ENCODE measurements at places on chromosomes 16 and 17.

- no peak for DNase-seq
Measured at GRCh38 chr17:51662204-51663056, 402.1 kb downstream of the UTP18 start.

DNA sequence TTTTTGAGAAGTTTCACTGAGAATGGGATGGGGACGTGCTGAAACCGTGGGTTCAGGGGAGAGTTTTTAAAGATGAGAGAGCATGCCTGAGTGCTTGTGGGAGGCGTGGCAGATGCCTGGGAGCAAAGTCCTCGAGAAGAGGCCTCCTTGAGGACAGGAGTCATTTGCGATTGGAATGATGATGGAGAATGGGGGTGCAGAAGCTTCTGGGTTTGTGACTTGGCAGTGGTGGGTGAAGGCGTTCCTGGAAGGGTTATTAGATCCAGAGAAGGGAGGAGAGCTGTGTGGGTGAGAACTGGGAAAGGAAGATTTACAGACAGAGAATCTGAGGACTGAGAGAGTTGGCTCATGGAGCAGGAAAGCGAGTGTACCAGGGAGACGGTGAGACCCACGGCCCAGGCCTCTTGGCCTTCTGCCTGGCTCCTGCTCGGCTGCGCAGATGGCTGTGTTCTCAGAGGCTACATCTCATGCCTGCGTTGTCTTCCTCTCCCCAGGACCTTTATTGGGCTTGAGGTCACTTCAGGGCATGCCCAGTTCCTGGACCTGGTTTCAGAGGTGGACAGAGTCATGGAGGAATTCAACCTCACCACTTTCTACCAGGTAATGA is 8.6 kb upstream of the MMP15 start:
- DNase-seq, result peak; percentile 42

DNA sequence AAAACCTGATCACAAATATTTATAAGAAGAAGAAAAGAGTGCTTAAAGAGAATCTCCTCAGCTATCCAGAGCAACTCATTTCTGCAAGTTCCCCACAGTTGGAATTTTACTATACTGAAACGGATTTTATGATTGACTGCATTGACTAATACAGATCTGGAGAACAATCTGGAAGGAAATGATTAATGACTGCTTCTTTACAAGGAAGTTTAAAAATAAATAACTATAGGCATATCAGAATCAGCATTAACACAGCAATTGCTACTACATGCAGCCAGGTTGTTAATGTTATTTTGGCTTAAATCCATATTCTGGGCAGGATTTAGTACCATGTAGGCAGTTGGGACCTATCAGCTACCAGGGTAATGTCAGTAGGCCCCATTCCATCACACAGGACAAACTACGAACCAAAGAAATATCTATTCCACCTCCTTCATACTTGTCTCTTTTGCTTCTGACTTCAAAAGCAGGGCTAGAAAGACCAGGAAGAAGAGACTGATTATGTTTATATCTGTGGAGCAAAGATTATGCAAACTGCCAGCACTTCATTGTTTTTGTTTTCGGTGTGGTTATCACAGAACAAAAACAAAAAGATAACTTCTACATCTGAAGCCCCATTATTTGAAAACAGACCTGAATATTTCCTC is 3.9 kb downstream of the SKAP1 start:
- DNase-seq, result no peak

GRCh38 chr16:50469121-50469743 is 79.0 kb upstream of the NKD1 start:
- no peak for DNase-seq

DNA sequence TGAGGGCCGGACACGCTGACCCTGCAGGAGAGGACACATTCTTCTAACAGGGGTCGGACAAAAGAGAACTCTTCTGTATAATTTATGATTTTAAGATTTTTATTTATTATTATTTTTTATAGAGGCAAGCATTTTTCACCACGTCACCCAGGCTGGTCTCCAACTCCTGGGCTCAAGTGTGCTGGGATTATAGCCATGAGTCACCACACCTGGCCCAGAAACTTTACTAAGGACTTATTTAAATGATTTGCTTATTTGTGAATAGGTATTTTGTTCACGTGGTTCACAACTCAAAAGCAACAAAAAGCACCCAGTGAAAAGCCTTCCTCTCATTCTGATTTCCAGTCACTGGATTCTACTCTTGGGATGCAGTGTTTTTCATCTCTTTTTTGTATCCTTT is 2.3 kb upstream of the SERPINF1 start:
- no peak for DNase-seq

- DNase-seq, result no peak
Measured at GRCh38 chr17:15285466-15285865, 20.3 kb upstream of the PMP22 start.

DNA sequence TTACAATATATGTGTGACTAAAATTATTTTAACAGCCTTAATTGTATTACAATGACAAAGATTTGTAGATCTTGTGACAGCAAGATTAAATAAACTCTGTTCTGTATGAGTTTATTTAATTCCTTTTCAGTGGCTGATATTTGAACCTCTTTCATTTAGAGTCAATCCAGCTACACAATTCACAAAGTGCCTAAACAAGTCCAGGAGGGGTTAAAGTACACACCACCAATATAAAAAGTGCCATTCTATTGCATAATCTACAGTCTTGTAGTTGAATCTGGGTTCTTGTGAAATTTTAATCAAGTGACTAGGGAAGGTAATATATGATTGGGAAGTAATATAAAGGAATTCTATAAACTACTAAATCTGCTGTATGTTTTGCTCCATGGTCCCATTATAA is 3.9 kb upstream of the NFAT5 start:
- DNase-seq, result no peak

DNA sequence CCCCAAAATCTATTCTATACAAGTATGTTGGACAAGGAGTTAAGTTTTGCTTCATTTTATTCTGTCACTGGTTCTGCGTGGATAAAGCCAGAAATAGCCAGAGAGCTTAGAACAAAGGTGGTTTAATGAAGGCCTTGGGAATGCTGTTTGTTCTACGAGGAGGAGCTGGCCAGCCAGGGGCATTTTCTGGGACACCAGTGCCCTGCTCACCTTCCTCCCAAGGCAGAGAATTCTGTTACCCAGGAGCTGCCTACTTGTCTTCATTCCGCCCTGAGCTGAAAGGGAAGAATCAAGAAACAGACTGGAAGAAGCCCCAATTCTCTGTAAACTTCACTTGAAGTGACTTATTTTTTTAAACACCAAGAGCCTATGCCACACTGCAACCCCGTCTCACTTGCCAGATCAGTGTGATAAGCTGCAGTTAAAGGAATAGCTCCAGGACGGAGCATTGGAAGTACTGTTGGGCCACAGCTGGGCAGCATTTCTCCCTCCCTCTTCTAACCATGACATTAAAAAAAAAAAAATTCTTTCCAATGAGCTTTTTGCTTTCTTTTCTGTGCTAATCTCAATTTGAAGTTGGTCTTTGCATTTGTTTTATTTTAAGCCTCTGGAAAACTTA is 149.8 kb upstream of the DYNLRB2 start:
- no peak for DNase-seq

DNA sequence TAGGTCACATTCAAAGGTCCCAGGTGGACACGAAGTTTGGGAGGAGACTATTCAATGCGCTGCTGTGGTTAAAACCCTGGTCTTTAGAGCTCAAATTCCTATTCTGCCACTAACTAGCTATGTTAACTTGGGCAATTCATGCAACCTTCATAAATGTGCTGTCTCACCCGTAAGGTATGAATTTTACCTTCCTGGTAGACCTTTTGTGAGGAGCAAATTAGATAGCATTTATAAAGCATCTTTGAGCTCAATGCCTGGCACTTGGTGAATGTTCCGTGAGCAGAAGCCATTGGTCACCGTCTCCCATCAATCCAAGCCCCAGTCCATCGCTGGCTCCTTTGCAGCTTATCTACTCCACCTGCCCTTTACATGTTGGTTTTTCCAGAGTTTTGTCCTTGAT is 16.6 kb downstream of the CHD9NB start:
- no peak for DNase-seq

DNA sequence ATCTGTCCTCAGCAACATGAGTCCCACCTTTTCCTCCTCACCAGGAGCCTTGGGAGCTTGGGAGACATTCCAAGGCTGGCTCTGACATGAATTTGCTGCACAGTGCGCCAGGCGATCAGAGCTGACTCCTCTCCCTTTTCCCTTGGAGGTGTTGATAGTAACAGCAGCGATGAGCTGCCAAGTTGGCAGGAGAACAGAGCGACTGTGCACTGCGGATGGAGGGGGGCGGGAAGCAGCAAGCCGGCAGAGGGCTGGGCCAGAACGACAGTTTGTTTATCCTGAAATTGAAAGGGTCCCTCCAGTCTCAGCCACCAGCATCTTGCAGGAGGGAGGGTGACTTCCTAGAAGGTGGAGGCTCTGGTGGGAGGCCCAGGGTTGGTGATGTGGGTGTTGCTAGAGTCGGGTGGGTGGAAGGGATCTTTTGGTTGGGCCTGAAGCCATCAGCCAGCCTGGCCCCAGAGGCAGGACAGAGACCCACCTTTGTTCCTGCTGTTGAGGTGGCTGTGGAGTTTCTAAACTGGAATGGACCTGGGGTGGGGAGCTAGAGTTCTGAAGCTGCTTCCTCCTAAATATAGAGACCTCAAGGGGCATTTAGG is 22.5 kb upstream of the DYNLL2 start:
- DNase-seq, result peak; percentile 42

DNA sequence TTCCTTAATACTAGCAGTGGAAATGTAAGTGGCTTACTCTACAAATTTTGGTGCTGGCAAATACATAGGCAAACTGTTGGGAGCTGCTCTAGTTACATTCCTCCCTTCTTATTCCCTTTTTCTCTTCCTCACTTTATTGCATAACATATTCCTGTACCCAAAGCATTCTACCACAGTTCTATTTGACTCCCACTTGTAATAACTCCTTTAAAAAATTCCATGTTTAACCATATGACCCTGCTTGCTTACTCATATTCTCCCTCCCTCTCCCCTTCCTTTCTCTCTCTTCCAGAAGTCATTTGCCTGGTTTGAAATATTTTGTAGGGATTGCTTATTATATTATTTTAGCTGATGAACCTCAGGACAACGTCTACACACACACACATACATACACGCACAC is 22.7 kb downstream of the NQO1 start:
- peak; percentile 42 for DNase-seq

DNA sequence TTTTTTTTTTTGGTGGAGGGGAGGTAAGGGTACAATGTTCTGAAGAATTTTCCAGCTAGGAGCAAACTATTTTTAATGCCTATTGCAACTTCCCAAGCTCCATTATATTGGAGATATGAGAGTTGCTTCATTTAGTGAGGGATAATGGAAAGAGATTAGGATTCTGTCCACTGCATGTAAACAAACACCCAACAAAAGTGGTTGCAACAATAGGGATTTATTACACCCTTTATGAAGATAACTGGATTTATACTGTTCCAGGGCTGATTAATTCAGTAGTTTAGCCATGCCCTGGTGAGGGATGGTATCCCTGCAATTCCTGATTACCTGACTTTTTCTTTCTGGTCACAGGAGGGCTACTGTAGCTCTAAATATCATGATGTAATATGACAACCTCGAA is 40.5 kb downstream of the MAP2K6 start:
- DNase-seq, result no peak

DNA sequence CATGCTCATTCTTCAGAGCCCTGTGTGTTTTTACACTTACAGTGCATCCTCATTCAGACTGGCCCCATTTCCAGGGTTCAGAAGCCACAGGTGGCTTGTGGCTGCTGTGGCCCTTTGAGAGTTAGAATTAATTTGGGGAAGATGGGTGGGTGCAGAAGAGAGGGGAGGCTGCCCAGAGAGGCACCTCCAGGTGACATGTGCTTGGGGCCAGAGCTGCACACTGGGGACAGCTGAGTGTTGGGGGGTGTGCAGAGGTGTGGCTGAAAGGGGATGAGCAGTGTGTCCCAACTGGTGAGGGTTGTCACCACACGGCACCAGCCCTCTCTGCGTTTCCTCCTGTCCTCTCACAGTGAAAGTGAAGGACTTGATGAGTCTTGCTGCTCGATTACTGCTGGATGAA is 6.9 kb upstream of the EIF1 start:
- DNase-seq, result no peak

DNA sequence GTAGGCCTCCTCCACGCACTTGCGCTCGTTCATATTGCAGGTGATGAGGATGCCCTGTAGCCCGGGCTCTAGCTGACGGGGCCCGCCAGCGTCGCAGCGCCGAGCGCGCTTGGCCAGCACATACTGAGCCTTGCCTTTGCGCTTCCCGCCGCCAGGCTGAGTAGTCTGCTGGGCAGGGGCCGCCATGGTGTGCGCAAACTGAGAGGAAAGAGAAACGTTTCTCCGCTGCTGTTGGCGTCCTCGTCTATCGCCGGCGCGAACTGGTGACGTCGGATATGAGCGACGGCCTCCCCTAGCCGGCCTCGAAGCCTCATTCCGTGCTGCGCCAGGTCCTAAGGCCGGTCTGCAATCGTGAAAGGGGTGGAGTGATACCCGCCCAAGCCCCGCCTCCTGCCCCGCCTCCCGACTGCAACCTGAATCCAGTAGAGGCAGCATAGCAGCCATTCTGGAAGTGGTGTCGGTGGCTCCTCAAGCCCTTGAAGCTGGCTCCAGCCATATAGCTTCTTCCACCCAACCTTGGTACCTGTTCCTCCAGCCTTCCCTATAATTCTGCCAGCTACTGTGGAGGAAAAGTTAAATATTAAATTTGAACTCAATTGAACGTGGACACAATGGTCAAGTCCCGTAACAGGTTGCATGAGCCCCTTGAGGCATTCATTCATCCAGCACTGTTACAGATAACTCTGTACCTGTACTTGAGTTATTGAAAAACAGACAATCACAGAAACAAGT is at the start of gene THUMPD1:
Gene THUMPD1, minus strand, starts transcription at position 265 of the 732 bp plus-strand sequence. Its CDS starts 79 bp downstream, at position 186.
- DNase-seq, result peak; percentile 98

- DNase-seq, result no peak
Measured at GRCh38 chr17:4636474-4637100, 4.9 kb downstream of the ALOX15 start.

GRCh38 chr16:25699069-25699468 is 7.3 kb downstream of the HS3ST4 start:
- no peak for DNase-seq

DNA sequence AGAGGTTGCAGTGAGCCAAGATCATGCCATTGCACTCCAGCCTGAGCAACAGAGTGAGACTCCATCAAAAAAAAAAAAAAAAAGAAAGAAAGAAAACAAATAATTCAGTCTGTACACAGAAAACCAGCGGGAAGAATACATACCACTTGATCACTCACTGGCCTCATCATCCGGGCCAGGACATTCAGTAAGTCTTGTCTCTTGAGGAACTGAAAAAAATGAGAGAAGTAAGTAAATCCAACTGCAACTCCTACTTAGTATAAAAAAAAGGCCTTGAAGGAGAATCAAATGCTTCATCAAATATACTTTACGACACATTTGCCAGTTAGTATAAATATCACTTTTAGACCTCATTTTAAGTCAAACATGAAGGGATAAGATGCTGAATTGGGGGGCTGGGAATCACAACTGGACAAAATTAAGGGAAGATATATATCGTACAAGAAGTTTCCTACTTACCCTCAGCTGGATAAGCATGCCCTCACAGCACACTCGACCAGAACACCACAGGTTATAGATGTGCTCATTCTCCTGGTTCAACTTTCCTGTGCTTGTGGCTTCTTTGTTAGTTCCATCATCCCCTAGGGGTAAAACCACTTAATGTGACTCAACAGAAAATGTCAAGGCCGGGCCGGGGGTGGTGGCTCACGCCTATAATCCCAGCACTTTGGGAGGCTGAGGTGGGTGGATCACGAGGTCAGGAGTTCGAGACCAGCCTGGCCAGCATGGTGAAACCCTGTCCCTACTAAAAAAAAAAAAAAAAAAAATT is 12.4 kb downstream of the CCDC47 start:
- peak; percentile 10 for DNase-seq

GRCh38 chr17:72031219-72031884 is 89.5 kb upstream of the SOX9 start:
- no peak for DNase-seq

Measured in GM23248 (cell line).